NCI-H2081 (cell line): ENCODE measurements at places on chromosomes 1 and 21.

GRCh38 chr1:39632682-39633417 is 6.6 kb downstream of the HEYL start:
- DNase-seq, result no peak

GRCh38 chr1:246695136-246695535 is 29.1 kb upstream of the SCCPDH start:
- no peak for DNase-seq

DNA sequence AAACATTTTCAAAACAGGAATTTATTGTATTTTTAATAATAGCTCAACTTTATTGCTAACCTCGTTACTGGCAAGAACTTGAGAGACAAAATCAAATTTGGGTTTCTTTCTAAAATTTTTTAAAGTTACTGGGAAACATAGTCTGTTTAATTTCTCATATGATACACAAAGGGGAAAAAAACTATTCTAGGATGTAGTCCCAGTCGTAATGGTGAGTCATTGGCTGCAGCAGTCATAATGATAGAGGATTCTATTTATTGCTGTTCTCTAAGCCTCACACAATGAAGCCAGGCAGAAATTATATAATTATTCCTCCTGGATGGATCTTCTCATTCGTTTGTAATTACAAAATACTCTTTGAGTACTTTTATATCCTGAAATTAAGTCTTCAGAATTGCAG is 326.5 kb upstream of the SGIP1 start:
- no peak for DNase-seq

GRCh38 chr1:213303286-213303685 is 252.2 kb downstream of the RPS6KC1 start:
- no peak for DNase-seq

DNA sequence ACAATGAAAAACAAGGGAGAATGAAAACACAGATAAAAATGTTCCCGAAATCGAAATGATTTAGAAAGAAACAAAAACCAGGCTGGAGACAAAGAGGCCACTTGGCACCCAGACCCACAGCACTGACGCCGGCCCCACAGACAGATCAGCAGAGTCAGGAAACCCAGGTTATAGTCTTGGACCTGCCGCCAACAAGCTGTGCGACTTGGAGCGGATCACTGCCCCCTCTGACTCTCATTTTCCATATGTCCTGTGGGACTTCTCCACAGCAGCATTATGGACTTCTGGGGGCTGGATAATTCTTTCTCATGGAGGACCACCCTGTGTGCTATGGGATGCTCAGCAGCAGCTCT is 72.4 kb downstream of the MATN1 start:
- no peak for DNase-seq

DNA sequence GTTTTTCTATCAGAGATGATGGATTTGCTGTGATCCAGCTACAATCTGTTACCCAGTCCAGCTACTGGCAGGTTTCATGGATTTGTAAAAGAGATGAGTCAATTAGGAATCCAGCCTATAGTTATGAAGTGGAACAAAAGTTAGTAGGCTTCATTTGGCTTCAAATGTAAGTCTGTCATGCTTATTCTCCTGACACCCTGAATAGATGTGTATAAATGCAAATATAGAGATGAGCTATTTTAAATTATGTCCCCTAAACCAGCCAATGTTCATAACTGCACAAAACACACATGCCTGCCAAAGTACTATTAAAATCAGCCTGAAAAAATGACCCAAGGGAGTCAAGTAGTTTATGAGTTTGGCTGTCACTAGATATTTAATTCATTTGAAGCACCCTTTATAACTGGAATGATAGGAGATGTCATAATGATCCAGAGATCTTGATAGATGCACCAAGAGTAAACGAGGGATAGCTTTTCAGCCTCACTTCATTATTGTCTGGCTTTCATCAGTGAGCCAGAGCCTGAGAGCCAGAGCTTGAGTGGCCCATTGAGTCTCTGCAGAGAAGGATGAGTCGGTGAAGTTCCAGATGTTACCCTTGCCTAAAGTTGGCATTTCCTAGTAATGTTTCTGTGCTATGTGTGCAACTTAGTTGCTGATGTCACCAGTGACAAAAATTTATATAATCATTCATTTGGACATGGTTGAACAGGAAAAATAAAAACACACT is 11.8 kb upstream of the NTMT2 start:
- no peak for DNase-seq
